ENCODE measurements at places on chromosomes 11 and 22.

GRCh38 chr11:19777039-19777376 is 64.4 kb downstream of the NAV2 start:
- no peak for DNase-seq

- DNase-seq, result no peak
Measured at GRCh38 chr11:5938603-5938965, 3.5 kb upstream of the OR56A3 start.

- no peak for DNase-seq
Measured at GRCh38 chr11:11436715-11437313, 83.8 kb upstream of the CSNK2A3 start.

DNA sequence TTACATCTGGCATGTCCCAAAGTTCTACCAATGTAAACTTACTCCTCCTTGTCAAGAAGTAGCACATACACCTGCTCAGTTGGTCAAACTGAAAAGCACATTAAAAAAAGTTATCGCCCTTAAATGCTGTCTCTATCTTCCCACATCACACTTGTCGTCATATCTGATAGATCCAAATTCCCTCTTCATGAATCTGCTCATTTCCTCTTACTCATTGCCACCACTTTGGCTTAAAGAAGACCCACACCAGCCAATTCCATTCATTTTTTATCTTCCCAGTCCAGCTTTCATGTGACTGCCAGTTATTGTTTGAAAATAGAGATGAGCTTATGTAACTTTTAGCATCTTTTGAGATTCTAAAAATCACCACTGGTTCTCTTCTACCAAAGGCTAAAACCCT is 305.9 kb upstream of the MTNR1B start:
- DNase-seq, result no peak

- DNase-seq, result peak; percentile 51
Measured at GRCh38 chr22:44286646-44287045, 26.1 kb downstream of the SHISAL1 start.

DNA sequence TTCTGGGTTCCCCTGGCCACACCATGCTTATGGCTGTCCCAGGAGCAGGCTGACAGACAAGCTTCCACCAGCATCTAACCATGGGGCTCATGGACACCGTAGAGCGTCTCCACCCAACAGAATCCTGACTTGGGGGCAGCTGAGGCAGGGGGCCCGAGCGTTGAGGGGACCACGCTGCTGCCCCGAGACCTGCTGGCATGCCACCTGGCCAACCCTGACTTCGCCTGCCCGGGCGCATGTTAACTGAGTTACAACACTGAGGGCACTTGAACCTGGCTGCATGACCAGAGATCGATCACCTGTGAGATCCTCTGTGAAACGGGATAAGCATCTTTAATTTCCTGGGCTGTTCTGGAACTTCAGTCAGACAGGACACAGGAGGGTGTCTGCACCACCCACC is 13.7 kb downstream of the PPM1F start:
- no peak for DNase-seq

- no peak for DNase-seq
Measured at GRCh38 chr22:42343531-42344081, 73.2 kb upstream of the TCF20 start.
